Daoy (cell line): ENCODE measurements at places on chromosomes 4 and X. TPM values are rescaled to one million over a fixed set of nuclear protein-coding genes. Genes with fewer than 3 reads are reported as not detected.

DNA sequence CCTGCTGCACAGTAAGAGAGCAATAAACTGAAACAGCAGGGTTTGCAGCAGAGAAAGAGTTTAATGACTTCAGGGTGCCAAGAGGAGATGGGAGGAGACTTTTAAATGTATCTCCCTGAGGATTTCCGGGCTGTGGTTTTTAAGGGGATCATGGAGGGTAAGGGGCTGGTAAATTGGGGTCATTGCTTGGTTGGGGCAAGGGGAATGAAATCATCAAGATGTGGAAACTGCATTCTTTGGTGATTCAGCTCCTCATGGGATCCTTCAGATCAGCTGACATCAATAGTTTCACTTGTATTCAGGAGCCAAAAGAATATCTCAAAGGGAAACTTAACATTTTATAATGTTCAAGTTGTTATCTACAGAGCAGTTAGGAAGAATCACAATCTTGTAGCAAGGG lies 174.3 kb upstream of the ANXA10 start:
- DNase-seq: no peak

DNA sequence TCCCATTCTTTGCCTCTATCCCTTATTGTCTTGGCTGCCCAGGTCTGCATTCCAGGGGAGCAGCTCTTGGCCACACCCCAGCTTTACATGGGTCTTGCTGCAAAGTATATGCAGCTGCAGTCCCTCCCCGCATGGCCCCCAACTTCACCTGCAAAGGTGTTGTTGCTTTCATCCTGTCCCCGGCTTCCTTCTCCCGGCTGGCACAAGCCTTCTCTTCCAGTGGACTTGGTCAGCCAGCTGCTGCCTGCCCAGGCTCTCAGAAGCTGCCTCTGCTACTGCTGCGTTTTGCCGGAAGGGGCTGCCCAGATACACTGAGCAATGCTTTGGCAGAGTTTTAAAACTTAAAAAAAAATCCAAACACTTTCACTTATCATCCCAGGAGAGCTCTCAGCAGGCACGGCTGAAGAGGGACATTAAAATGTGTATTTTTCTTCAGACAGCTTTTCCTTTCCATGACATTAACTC lies 121.2 kb upstream of the PDLIM3 start:
- DNase-seq: peak; percentile 3

- no peak for DNase-seq
These were observed 56.4 kb upstream of the PDLIM3 start for GRCh38 chr4:185591679-185592141.

Gene HTN3
- not detected in 2 replicates for total RNA-seq

Gene C4orf51
- total RNA-seq: not detected in 2 replicates

Gene AMELX
- not detected in 2 replicates for total RNA-seq

Gene MAGEH1
- total RNA-seq: 21.3 and 24.4 TPM in 2 replicates

Gene ARHGEF38
- not detected in 2 replicates for total RNA-seq

DNA sequence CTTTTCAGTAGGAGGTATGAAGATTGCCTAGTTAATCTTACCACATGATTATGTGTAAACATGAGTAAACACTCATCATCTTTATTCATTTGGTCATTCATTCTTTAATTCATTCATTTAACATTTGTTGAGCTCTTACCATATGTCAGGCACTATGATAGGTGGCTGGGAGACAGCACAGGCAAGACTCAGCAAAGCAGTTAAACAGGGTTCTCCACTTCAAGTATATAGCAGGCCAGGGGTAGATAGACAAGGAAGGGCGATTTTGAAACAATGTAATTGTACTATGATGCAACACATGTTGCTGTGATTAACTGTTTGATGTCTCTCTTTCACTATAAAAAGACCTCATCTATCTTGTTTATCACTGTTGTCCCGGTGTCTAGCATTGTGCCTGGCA lies 84.3 kb upstream of the GPR101 start:
- no peak for DNase-seq

DNA sequence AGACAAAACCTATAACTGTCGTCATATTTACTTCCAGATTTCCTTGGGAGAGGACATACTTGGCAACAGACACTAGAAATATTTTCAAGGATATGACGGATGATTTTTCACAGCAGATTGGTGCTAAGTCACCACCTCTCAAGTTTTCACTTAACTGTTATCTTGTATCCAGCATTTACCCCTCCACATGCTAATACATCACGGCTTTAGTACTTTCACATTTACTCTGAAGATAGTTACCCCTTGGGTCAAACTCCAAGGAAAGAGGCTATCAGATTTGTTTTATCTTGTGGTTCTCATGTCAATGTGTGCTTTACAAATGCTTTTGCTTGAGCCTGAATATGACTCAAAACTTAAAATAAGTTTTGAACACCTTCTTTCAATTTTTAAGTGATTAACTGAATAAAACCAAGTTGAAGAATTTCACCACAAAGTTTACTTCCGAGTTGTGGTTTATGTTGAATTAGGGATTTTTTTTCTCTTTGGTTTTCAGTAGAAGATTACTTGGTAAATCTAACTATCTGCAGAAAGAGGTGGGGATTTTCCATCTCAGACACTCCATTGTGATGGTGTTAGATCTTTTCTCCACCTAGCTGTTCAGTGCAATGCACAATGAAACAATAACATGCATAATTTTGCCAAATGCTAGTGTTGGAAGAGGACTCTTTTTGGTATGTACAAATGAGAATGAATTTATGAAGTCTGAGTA lies 75.4 kb upstream of the FAT1 start:
- DNase-seq: no peak

Gene NLRP2B
- total RNA-seq: not detected in 2 replicates

Gene IL3RA
- total RNA-seq: not detected in 2 replicates

DNA sequence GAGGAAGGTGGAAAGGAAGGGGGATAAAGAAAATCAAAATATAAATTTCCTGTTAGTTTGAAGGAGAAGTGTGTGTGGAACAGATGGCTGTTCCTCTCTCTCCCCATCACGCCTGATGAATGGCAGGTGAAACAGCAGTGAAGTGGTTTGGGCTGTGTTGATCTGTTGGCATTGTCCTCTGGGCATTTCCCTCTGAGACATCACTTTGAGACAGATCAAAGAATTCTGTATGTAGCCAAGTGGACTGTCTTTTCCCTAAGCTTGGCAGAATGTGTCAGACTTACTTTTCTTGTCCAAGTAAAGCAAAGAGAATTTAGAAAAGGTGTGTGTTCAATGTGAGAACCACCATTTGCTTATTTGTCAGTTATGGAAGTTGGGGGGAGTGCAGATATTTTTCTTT lies 47.5 kb downstream of the SEPTIN11 start:
- DNase-seq: no peak

GRCh38 chrX:136147315-136147901 lies at the start of gene FHL1:
TSS of gene FHL1 (plus strand) at chrX:136147533.
- DNase-seq: peak; percentile 58

Gene SSX2B
- 1.5 and 2.6 TPM in 2 replicates for total RNA-seq

GRCh38 chrX:149060921-149061320 lies 444.2 kb downstream of the IDS start:
- no peak for DNase-seq

- DNase-seq: peak; percentile 19
These were observed 66.6 kb downstream of the ATP10D start for GRCh38 chr4:47551682-47552081.

Gene FOXR2
- 6.0 and 7.2 TPM in 2 replicates for total RNA-seq

GRCh38 chr4:156953001-156953400 lies 18.6 kb downstream of the PDGFC start:
- no peak for DNase-seq

DNA sequence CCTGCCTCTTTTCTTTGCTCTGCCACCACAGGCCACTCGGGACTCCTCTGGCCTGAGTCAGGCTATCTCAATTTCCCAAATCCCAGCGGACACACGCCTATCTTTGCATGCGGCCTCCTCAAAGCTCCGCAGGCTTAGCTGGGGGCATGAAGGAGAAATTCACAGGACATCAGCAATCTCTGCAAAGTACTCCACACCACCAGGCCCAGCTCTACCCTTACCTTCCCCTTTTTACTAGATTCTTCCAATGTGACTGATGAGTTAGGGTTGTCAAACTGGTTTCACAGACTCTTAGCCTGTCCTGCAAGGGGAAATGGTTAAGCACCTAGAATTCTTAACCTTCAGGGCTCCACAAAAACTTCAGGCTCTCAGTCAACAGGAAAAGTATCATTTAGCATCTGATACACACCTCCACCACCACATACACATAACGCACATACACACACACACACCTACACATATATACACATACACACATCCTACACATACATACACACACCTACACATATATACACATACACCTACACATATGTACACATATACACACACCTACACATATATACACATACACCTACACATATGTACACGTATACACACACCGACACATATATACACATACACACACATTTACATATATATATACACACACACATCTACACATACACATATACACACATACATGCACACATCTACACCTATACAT lies 349.1 kb downstream of the ANK2 start:
- no peak for DNase-seq

Gene CTPS2
- total RNA-seq: 9.0 and 11.9 TPM in 2 replicates

- DNase-seq: no peak
These were observed 31.9 kb downstream of the LRIT3 start for GRCh38 chr4:109879636-109880314.

Gene GPC4
- total RNA-seq: 1.3 and 2.5 TPM in 2 replicates

- DNase-seq: no peak
These were observed 625.6 kb downstream of the BCOR start for GRCh38 chrX:39472161-39472560.
